NCI-H1105 (cell line): ENCODE measurements at places on chromosomes 3 and 15.

- DNase-seq = no peak
Measured at GRCh38 chr3:142693136-142693853, 30.5 kb upstream of the TRPC1 start.

DNA sequence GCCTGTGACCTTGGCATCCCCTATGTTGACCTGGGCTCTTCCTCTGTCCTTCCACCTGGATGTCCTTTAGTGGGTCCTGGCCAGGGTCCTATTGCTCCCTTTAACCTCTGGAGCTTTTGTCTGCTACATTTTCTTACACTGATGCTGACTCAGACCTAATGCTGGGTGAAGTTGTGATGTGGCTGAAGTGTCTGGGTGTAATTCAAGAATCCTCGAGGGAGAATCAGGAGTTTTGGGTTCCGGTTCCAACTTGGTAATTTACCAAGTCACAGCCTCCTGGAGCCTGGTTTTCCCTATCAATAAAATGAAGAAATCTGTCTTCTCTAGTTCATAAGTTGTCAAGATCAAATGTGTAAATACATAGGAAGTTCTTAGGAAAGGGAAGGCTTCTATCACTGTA lies 25.6 kb downstream of the CEP19 start:
- no peak for DNase-seq

- DNase-seq = no peak
Measured at GRCh38 chr15:78340231-78341056, at the start of gene CRABP1. Gene CRABP1 (plus strand): TSS chr15:78340353. CDS start chr15:78340429, 76 bp downstream.

DNA sequence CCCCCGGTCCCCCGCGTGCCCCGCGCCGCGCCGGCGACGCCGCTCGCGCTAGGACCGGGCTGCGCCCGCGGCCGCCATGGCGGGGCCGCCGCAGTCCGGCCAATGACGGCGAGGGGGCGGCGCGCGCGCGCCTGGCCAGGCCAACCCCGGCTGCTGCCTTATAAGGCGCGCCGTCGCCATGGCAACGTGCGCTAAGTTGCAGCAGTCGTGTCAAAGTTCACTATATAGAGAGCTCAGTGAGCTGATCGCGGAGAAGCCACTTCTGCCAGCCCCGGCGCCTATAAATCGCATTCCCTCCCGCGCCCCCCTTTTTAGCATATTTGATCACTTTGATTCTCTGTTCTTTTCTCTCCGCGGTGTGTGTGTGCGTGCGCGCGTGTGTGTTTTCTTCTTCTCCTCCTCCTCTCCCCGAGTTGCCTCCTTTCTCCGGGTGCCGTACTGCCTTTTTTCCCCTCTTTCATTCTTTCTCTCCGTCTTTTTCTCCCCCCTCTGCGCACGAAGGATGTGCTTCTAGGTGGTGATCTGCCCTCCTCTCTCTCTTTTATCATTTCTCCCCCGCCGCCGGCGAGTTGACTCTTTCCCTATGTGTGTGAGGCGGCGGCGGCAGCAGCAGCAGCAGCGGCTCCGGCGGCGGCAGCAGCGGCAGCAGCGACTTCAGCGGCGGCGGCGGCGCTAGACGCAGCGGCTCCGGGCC lies at the start of gene NR2F2:
Gene NR2F2 (plus strand): TSS at position 251 of the 694 bp plus-strand sequence. CDS start 1,406 bp downstream, outside the sequence.
- DNase-seq = peak; percentile 84

- no peak for DNase-seq
Measured at GRCh38 chr15:67241132-67241855, 13.2 kb downstream of the AAGAB start.

DNA sequence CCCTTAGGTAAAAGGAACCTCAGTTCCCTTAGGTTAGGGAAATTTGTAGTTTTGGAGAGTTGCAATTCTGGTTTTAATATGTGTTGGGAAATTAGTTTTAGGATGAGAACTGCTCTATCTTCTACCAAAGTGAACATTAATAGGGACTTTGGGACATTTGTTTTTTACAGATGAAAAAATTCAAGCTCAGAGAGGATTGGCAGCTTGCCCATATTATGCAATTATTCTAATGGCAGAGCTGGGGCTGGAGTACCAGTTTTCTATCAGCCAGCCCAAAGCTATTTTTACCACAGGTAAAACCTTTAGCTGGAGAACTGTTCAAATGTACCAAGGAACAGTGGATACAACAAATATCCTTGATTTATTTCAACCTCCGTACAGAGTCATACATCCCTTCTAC lies 127.0 kb downstream of the CPNE4 start:
- peak; percentile 86 for DNase-seq

GRCh38 chr3:70857916-70858315 lies 545.5 kb upstream of the MDFIC2 start:
- no peak for DNase-seq

GRCh38 chr3:143060906-143061305 lies 58.7 kb upstream of the CHST2 start:
- DNase-seq = no peak

DNA sequence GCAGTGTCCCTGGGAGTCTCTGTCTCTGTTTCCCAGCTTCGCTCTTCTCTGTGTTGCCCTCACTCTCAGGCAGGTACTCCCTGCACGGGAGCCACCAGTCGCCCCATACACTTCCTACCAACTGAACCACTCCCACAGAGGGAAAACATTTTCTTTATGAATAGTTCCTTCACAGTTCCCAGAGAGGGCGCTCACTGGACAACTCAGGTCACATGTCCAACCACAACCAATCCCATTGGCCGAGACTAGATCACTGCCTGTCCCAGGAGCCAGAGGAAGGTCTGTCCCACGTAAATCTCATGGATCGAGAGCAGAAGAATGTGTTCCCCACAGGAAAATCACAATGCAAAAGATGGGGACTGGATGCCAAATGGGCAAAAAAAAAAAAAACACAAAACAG lies 26.1 kb downstream of the GRK7 start:
- no peak for DNase-seq
